HT-29 (cell line): ENCODE measurements at places on chromosomes 5 and 9. TPM values are rescaled to one million over a fixed set of nuclear protein-coding genes. Genes with fewer than 3 reads are reported as not detected.

The SLC34A1 gene
- total RNA-seq = not detected in 2 replicates

The PCDHA1 gene
- total RNA-seq = not detected in 2 replicates

The LCN15 gene
- 0.60 TPM in 1 of 2 replicates, not detected in the other for total RNA-seq

The ZDHHC11 gene
- total RNA-seq = 23.2 and 43.4 TPM in 2 replicates

The SH3RF2 gene
- 13.9 and 15.9 TPM in 2 replicates for total RNA-seq

The DNAJA1 gene
- total RNA-seq = 53.2 and 59.5 TPM in 2 replicates

The POLK gene
- 3.8 and 4.3 TPM in 2 replicates for total RNA-seq

DNA sequence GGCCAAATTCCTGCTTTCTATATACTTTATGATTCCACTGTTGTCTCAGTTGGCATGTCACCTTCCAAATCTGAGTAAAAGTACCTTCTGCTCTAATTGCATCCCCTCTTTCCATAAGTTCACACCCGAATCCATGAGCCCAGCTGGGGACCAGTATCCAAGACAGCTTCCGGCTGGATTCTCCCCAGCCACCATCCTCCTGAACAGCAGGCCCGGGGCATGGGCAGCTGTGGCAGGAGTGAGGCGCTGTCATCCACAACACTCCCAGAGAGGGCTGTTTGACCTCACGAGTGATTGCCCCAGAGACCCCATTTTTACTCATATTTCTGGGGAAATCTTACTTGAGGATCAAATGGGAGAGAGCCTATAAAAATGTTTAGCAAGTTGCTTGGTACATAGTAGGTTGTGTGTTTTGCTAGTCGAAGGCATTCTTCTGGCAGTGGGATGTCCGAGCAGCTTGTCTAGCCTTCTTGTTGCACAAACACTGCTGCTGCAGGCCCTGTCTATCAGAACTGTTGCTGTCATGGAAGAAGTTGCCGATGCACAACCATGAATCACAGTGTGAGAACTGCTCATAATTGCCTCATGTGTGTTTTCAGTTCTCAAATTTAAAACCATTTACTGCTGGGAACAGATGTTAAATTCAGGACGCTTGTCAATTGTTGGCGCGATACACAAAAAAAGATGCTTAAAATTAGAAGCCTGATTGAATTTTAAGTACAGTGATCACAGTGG is 93.8 kb downstream of the HSPA4 start:
- DNase-seq = no peak

- no peak for DNase-seq
Measured at GRCh38 chr9:137952976-137953666, 75.5 kb downstream of the CACNA1B start.

DNA sequence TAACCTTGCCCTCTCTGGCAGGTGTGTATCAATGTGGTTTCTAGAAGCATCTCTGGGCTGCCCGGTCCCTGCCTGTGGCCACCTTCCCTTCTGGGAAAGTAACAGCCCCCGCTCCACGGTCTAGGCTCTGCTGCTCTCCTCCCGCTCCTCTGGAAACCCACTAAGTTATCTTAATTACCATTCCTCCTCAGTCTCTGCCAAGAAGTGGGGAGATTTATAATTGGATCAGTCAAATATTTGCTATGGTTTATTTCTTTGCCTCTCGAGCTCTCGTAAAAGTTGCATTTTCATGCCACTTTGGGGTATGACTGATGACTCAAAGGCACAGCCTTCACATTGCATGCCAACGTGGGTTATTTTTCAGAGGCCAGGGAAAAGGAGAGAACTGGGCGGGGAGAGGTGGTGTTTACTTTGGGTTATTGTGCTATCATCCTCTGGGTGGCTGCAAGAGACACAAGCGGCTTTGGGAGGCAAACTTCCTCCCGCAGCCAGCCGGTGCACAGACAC is 205.3 kb upstream of the WWC1 start:
- peak; percentile 43 for DNase-seq

- DNase-seq = no peak
Measured at GRCh38 chr5:139650689-139651042, 2.5 kb downstream of the CXXC5 start.

GRCh38 chr9:91239367-91240111 is 122.2 kb downstream of the AUH start:
- DNase-seq = no peak

DNA sequence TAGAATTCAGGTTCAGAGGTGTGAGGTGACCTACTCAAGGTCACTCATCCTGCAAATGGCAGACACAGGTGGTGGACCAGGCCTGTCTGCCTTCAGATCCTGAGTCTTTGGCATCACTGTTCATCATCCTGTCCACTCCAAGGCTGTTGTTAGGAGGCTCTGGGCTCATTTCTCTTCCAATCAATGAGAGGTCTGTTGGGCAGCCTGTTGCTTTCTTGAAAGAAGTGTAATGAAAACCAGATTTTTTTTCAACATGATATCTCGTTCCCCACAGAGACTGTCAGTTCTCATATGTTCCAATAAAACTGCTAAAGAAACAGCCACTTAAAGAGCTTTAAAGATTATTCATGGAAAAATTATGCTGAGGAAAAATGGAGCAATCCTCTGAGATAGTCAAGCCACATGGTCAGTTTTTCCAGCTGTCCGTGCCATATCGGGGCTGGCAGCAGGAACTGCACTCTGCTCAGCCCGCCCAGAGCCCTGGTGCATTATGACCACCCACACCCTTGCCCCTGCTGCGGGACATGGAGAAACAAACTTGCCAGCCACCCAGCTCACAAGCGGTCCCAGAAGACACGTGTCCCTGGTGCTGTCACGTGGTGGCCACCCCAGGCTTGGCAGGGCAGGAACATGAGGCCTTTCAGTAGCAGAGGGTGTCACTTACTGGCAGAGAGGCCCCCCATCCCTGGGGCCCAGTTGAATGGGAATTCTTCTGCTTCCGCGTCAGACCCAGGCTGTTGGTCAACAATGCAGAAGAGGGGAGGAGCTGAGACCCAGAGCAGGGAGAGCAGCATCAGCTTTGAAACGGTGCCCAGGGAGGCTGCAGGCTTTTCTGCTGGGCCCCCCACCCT is 63.7 kb upstream of the ANGPTL2 start:
- DNase-seq = no peak

DNA sequence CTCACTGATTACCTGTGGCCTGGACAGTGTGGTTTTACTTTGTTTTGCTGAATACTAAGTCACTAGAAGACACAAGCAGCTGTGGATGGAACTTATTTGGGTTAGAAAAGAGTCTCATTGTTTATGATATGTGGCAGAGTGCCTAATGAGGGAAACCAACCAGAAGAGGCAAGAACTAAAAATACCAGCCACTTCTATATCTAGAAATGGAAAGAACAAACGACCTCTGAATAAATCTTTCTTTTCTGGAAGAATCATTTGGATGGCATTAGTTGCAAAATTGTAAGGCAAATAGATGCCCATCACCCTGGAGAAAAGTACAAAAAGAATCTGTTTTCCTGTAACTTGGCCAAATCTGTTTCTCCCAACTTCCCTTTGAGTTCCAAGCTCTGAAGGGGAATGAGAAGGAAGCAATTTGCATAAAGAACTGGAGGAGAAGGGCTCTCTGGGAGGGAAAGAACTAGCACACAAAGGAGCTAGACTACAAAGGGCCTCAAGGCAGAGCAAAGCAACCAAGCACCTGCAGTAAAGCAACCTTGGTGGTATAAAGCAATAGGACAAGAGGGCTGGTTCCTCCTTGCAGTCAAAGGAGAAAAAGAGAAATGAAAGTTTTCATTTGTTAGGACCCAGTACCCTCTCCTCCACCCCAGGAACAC is 455.4 kb downstream of the CAAP1 start:
- no peak for DNase-seq

GRCh38 chr5:151293624-151294023 is 9.9 kb downstream of the SLC36A3 start:
- DNase-seq = no peak

DNA sequence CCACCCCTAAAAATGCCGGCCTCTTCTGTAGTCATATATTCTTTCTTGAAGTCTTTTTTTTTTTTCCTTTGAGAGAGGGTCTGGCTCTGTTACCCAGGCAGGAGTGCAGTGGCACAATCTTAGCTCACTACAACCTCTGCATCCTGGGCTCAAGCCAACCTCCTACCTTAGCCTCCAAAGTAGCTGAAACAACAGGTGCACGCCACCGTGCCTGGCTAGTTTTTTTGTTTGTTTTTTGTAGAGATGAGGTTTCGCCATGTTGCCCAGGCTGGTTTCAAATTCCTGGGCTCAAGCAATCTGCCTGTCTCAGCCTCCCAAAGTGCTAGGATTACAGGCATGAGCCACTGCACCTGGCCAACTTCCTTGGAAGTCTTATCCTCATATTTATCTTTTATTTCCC is 19.1 kb downstream of the SREK1IP1 start:
- no peak for DNase-seq

- DNase-seq = no peak
Measured at GRCh38 chr5:65126542-65127069, 355.1 kb downstream of the ADAMTS6 start.

DNA sequence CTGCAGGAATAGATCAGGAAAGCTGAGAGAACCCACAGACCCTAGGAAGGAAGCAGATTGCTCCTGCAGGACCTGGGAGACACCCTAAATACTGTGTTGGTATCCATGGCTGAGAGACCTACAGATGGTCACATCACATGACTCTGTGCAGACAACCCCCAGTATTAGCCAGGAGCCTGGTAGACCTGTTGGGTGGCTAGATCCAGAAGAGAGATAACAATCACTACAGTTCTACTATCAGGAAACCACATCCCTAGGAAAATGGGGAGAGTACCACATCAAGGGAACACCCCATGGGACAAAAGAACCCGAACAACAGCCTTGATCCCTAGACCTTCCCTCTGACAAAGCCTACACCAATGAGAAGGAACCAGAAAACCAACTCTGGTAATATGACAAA is 24.2 kb upstream of the MELK start:
- DNase-seq = peak; percentile 25

DNA sequence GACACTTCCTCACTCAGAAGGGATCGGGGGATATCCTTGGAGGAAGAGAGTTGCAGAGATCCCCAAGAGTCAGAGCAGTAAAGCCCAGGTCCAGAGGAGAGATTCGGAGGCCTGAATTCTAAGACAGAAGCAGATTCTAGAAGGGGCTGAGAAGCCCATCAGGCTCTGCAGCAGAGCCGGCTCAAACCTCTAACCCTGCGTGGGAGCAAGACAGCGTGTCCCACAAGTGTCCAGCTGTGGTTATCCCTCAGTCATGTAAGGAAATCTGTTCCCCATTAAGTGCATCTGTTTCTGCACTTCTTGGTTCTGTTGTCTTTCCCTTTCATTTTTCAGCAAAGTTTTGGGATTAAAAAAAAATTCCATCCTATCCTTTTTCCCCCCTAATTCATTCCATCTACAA is 4.8 kb upstream of the DIAPH1 start:
- DNase-seq = no peak

DNA sequence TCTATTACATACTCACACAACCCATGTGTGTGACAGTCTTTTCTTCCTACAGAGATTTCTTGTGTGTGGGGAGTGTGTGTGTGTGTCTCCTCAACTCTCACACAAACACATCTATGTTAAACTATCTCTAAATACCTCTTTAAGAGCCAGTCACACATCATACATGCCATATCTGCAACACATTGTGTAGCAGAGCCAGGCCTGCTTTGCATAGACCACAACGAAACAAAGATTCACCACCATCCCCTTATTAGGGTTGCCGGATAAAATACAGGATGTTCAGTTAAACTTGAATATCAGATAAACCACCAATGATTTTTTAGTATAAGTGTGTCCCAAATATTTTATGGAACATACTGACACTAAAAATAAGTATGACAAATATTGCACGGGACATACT is 2.3 kb downstream of the FAM170A start:
- no peak for DNase-seq

DNA sequence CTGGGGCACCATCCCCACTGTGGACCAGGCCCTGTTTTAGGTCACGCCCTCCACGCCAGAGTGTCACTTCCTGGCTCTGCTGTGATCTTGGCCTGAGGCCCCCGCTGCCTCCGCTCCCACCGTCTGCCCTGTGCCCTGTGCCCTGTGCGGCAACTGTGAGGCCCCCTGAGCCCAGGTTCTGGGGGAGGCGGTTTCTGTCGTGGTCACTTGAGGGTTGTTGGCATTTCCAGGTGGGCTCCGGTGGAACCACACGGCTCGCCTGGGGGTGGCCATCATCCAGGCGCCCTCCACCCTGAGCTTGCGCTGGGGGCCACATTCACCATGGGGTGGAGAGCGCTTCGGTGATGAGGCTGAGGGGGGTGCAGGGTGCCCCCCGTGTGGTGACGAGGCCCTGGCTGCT is 6.6 kb downstream of the DPP7 start:
- no peak for DNase-seq

DNA sequence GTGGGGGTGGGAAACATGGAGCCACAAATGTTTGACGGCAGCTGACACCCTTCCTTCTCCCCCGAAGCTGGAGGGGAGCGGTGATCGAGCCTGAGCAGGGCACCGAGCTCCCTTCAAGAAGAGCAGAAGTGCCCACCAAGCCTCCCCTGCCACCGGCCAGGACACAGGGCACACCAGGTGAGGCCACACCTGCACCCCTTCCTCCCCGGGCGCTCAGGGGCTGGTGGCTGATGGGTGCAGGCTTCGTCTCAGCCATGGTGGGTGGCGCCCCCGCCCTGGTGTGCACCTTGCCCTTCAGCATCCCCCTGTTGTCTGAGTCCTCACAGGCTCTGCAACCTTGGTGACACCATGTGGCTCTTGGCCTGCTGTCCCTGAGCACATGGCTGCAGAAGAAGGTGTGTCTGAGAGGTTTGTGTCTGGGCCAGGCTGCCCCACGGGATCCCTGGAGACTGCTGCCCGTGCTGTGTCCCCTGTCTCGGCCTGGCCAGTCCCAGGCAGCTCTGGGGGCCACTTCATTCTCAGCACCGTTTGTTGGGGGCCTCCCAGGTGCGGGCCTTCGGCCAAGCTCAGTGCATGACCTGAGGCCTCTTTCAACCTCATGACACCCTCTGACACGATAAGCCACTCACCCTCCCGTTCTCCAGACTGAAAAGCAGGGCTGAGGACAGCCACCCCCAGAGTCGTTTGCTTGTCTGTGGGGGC is 11.1 kb downstream of the MAN1B1 start:
- no peak for DNase-seq

GRCh38 chr5:34740389-34740806 is 84.3 kb downstream of the RAI14 start:
- no peak for DNase-seq

GRCh38 chr5:154367101-154367500 is 78.7 kb upstream of the SAP30L start:
- no peak for DNase-seq

- DNase-seq = no peak
Measured at GRCh38 chr5:41151564-41151963, 61.8 kb downstream of the C6 start.

DNA sequence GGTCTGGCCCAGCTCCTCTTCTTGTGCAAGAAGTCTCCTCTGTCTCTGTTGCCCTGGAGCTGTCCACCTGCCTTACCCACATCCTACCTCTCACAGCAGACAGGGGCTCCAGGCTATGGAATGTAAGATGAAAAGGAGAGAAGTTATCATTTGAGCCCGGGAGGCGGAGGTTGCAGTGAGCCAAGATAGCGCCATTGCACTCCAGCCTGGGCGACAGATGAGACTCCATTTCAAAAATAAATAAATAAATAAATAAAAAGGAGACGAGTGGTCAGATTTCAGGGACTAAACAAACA is 37.5 kb upstream of the DENND4C start:
- no peak for DNase-seq

GRCh38 chr9:136093995-136094881 is 851 bp downstream of the NACC2 start:
- peak; percentile 73 for DNase-seq

- DNase-seq = no peak
Measured at GRCh38 chr5:149363358-149363757, 5.5 kb downstream of the PCYOX1L start.

GRCh38 chr9:123487944-123488548 is 132.0 kb downstream of the CRB2 start:
- no peak for DNase-seq

- DNase-seq = no peak
Measured at GRCh38 chr5:152462021-152462721, 57.1 kb upstream of the NMUR2 start.
